ENCODE measurements at places on chromosomes 3 and 15. TPM values are rescaled to one million over a fixed set of nuclear protein-coding genes. Genes with fewer than 3 reads are reported as not detected.

The TRIM59 gene
- 54.3 TPM for total RNA-seq

DNA sequence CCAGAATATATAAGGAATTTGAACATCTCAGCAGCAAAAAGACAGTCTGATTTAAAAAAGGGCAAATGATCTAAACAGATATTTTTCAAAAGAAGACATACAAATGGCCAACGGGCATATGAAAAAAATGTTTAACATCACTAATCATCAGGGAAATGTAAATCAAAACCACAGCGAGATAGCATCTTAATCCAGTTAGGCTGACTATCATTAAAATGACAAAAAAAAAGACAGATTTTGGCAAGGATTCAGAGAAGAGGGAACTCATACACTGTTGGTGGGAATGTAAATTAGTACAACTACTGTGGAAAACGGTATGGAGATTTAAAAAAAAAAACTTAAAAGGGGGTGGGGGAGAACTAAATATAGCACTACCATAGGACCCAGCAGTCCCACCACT, 47.9 kb downstream of the RNF13 start:
- DNase-seq, result no peak
- no peak overlapping the region for H3K4me3 ChIP-seq
- H3K27me3 ChIP-seq, result no peaks in the 10 kb centered on the region

DNA sequence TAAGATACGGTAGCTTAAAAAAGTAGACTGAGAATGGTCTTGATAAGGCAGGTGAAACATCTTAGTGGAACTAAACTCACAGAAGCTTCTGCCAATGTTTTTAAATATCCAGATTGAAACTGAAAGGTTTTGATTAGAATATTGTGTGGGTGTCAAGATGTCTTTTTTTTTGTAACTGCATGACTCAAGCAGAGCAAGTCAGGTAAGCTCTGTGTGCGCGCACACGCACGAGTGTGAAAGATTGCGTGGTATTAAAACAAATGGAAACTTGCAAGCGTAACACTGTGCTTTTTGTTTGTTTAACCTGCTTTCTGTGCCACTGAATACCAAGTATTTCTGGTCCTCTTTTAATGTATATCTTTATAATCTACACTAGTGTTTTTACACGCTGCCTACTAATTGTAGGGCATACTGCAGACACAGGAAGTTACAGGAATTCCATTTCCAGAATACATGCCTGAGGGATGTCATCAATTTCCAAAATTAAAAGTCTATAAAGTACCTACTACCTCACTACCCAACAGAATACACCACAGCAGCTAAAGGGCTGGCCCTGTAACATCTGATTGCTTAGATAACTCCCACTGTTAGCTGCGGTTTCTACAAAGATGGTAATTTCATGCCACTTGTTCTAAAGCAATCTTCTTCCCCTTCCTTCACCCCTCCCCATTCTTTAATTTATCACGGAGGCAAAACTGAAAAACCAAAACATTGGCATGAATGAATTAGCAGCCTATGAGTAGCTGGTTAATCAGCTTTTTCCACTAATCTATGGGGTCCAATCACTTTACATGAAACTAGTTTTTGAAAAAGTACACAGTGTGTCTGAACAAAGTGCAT, 472.8 kb downstream of the SHQ1 start:
- H3K27ac ChIP-seq, result peak overlapping the region; percentile 51
- peaks cover 57% of the 10 kb centered on the region for H3K4me1 ChIP-seq
- H3K27me3 ChIP-seq, result no peaks in the 10 kb centered on the region
- H3K4me3 ChIP-seq, result no peak overlapping the region

- H3K4me1 ChIP-seq, result peaks cover 43% of the 10 kb centered on the region
- DNase-seq, result peak; percentile 60
- peaks cover 40% of the 10 kb centered on the region for H3K36me3 ChIP-seq
- no peaks in the 10 kb centered on the region for H3K27me3 ChIP-seq
- peak overlapping the region; percentile 83 for H3K27ac ChIP-seq
Measured at GRCh38 chr15:43749690-43750345, 3.6 kb downstream of the PDIA3 start.

- DNase-seq, result no peak
- no peaks in the 10 kb centered on the region for H3K4me1 ChIP-seq
- H3K27ac ChIP-seq, result no peak overlapping the region
- no peak overlapping the region for H3K4me3 ChIP-seq
Measured at GRCh38 chr3:153927107-153927506, 194.1 kb upstream of the ARHGEF26 start.

- H3K4me1 ChIP-seq, result peaks cover 21% of the 10 kb centered on the region
- H3K27ac ChIP-seq, result no peak overlapping the region
- no peaks in the 10 kb centered on the region for H3K27me3 ChIP-seq
- H3K4me3 ChIP-seq, result no peak overlapping the region
- DNase-seq, result no peak
- H3K36me3 ChIP-seq, result peaks cover 22% of the 10 kb centered on the region
Measured at GRCh38 chr3:171309906-171310359, 150.3 kb downstream of the TNIK start.
